ENCODE measurements at places on chromosomes 2 and 18.

- DNase-seq = no peak
Measured at GRCh38 chr18:46042571-46043123, 29.4 kb downstream of the PSTPIP2 start.

GRCh38 chr2:205218056-205218455 lies 464.2 kb upstream of the NRP2 start:
- no peak for DNase-seq

- no peak for DNase-seq
Measured at GRCh38 chr2:219433666-219434467, 776 bp upstream of the SPEG start.

DNA sequence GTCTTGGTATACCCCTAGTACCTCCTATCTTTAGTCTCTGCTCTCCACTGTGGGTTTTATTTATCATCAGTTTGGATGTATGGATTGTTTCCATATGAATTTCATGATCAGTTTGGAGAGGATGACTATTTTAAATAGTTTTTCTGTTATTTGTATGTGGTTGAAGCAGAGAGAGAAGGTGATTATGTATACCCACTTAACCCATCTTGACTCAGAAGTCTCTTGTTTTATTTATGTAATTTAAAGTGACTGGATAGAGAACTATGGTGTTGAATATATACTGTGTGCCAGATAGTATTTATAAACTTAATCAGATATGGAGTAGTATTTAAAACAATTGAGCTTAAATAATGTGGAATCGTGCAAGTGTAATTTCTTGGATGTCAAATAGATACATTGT lies 39.9 kb downstream of the SMAD4 start:
- no peak for DNase-seq

GRCh38 chr2:47697000-47697601 lies 85.8 kb upstream of the MSH6 start:
- DNase-seq = no peak

GRCh38 chr2:70468878-70469277 lies 84.7 kb downstream of the TGFA start:
- DNase-seq = no peak

DNA sequence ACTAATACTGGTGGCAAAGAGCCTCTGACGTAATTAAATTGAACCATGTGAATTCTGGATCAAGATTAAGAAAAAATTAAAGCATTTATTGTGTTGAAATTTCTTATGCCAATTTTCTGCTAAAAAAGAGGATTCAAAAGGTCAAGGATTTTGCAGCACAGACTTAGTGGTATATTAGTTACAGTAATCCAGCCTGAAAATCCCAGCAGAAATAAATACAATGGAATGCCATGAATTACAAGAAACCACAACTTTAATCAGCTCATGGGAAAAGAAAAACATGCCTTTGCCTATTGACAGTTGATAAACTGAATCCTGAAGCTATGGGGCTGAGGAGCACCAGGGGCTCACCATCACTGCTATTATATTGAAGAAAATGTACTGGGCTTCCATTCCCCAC lies 114.8 kb upstream of the SATB2 start:
- no peak for DNase-seq

GRCh38 chr18:13796515-13796914 lies 27.4 kb upstream of the MC5R start:
- DNase-seq = no peak

DNA sequence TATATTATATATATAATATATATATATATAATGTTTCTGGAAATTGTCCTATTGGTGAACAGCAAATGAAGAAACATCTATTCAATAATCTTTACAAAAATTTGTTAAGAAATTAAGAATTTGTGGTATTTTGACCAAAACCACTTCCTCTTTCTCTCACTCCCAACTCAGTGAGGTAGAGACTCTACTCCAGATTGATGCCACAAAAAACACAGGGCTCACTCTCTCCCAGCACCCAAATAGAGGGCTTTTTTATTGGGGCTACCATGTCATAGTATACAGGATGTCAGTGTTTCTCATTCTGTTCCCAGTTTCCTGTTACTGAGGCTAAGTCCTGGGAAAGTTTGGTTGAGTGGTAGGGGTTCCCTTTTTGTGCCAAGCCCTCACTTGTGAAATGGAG lies 1155.4 kb downstream of the BCL11A start:
- DNase-seq = no peak

DNA sequence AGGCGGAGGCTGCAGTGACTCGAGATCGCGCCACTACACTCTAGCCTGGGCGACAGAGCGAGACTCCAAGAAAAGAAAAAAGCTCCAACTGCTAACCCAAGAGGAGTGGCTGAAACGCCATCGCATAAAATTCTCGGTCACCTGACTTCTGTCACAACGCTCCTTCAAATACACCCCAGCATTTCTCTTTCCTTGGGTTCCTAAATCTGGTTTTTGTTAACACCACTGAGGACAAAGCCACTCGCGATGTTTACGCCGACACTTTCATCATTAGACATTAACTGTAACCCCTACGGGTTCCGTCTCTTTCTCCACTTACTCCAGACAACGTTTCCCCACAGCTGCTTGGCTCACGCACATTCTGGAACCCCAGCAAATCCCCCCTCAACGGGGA lies 679 bp downstream of the CLK1 start:
- peak; percentile 61 for DNase-seq

DNA sequence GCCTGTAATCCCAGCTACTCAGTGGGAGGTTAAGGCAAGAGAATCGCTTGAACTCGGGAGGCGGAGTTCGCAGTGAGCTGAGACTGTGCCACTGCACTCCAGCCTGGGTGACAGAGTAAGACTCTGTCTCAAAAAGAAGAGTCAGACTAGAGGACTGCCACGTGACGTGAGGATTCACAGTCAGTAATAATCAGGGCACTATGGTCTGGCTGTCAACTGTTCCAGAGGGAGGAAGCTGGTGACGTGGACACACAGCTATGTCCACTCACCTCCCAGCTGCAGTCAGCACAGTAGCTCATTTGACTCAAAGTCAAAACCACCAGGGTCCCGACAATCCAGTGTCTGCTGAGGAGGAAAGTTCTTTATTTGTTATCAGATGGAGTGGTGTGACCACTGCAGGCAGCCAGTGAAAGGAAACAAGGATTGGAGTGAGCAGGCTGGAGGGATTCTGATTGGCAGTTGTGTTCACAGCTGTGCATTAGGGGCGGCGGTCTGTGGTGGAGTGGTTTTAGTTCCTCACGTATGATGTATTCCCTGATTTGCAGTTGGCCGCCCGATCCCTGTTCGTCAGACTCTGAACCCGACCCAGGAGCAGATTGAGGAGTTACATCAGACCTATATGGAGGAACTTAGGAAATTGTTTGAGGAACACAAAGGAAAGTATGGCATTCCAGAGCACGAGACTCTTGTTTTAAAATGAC lies 37.9 kb downstream of the MOGAT1 start:
- no peak for DNase-seq

- peak; percentile 69 for DNase-seq
Measured at GRCh38 chr18:8623549-8624106, 14.4 kb downstream of the RAB12 start.

GRCh38 chr2:74313497-74313896 lies 29.7 kb downstream of the SLC4A5 start:
- DNase-seq = no peak

GRCh38 chr18:10460414-10461018 lies 6.1 kb downstream of the APCDD1 start:
- no peak for DNase-seq

- DNase-seq = no peak
Measured at GRCh38 chr2:621303-622099, 55.7 kb downstream of the TMEM18 start.

GRCh38 chr2:163564236-163564635 lies 171.6 kb downstream of the FIGN start:
- DNase-seq = no peak

- DNase-seq = peak; percentile 3
Measured at GRCh38 chr2:227889336-227889735, 17.9 kb downstream of the DAW1 start.

GRCh38 chr18:37639846-37640245 lies 74.2 kb upstream of the CELF4 start:
- DNase-seq = no peak

DNA sequence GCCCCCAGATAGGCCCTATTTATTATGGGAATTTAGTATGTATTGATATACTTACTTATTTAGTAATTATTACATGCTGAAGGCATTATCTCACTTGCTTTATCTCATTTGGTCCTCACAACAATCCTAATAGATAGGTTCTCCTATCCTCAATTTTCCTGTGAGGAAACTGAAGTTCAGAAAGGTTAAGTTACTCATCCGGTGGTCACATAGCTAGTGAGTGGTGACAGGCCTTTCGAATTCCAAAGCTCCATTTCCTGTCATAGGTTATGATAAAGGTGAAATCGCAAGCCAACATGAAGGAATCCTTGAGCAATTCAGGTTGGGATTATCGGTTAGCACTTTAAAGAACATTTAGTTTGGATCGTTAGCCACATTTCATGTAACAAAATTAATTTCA lies 33.3 kb downstream of the NAB1 start:
- DNase-seq = no peak

DNA sequence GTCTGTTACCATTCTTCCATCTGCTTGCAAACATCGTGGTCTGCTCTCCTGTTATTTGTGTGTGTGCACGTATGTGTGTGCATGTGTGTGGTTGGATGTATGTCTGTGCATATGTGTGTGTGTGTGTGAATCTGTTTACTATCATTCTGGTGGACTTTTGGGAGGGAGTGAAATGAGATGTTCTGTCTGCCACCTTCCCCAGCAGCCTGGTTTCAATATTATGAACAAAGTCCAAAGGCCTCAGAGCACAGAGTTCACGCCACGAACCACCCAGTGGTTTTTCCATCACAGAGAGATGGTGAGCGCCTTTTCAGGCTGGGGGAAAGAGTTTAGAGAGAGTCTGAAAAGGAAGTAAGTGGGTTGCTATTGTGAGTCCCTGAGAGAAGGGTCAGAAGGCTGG lies 67.1 kb upstream of the YWHAQ start:
- no peak for DNase-seq

- DNase-seq = no peak
Measured at GRCh38 chr2:241381872-241382271, 25.8 kb downstream of the FARP2 start.

- no peak for DNase-seq
Measured at GRCh38 chr2:134290358-134290757, 36.5 kb downstream of the MGAT5 start.

- no peak for DNase-seq
Measured at GRCh38 chr18:12968115-12968514, 20.3 kb downstream of the SEH1L start.

DNA sequence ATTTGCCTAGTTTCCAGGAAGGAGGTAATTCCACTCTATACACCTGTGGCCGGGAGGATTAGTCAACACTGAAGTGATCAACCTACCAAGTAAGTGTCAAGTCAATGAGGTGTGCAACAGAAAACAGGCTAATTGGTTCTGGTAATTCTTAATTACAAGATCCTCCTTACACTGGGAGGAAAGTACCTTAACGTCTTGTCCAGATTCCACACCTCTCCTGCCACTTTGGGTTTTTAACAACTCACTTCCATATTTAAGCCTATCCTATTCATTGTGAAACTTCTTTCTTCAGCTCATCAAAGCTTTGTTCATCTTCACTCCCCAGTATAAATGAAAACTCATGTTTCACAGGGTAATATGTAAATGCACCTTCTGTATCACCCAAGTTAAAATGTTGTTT lies 22.0 kb upstream of the MAP4K4 start:
- DNase-seq = no peak

DNA sequence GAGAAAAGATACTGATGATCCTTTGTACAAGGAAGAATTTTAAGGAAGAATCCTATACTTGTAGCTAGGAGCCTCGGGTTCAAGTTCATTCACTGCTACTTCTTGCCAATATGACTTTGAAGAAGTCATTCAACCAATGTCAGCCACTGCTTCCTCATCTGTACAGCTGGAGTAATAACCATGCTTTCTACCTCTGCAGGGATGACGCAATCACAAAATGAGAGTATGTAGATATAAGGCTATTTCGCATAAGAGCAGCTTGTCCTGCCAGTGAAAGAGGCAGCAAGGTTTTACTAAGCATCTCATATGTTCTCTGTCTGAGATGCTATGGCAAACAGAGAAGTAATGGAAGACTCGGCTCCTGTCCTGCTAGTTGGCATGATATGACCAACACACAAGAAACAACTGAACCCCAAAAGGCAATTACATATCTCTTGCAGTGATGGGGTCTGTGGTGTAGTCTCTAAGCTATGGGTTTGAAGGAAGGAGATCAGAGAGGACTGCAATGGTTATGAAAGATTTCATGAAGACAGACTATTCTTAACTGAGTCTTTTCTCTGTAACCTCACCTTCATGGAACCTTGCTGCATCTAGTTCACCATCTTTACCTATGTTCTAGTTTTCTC lies 9.2 kb downstream of the AAK1 start:
- no peak for DNase-seq

DNA sequence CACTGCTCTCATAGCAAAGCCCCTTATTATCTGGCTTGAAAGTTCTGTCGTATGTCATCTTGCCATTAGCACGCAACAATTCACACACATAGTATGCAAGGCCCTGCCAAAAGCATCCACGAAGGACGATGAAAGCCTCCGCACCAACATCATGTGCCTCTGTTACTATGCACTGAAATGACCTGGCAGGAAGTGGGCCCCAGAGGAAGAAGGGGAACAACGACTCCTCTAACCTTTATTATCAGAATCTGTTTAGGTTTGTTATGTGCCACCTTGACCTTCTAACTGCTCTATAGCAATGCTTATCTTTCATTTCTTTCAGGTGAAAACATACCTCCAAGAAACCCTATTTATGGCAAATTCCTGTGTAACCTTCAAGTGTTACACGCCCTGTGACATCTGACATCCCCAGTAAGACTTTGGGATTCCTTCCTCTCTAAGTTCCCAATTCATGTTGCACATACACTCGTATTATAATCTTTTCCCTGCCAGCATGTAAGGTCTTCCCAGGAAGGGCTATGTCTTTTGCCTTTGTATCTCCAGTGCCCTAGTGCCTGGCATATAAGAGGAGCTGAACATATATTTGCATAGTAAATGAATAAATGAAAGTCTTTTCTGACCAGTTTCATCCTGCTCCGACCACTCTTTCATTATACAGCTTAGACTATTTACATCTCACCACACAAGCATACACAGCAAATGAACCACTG lies 7.0 kb upstream of the NDUFV2 start:
- DNase-seq = no peak

- DNase-seq = peak; percentile 17
Measured at GRCh38 chr18:23240609-23240930, 105.3 kb downstream of the CABLES1 start.

- DNase-seq = no peak
Measured at GRCh38 chr2:12201369-12201768, 454.9 kb downstream of the LPIN1 start.

- no peak for DNase-seq
Measured at GRCh38 chr2:240569998-240570530, 1.8 kb downstream of the RNPEPL1 start.

DNA sequence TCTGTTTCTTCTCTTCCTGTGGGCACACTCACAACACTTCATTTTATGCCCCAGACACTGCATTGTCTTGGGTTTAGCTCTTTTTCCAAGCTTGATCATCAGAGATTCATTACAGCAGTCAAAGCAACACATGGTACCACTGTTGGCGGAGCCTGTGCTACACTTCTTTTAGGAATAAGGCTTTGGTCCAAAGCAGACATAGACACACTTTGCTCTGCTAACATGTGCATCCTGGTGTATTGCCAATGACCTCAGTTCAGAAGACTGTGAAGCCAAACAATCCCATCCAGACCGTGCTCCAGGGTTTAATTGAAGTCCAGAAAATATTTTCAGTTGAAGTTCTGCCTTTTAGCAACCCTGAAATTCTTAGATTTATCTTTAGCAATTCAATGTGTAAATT lies 354.6 kb upstream of the RAB12 start:
- DNase-seq = no peak

GRCh38 chr2:23292024-23292423 lies 93.0 kb upstream of the KLHL29 start:
- DNase-seq = no peak

Data from DMS79 treated with DMSO at 0.1 percent for 48 hours (cell line).